Occipital lobe (tissue), 3 donors: ENCODE measurements at places on chromosomes 2 and 18.

GRCh38 chr2:157363612-157364101, 38.0 kb upstream of the ERMN start:
- no peak for DNase-seq

DNA sequence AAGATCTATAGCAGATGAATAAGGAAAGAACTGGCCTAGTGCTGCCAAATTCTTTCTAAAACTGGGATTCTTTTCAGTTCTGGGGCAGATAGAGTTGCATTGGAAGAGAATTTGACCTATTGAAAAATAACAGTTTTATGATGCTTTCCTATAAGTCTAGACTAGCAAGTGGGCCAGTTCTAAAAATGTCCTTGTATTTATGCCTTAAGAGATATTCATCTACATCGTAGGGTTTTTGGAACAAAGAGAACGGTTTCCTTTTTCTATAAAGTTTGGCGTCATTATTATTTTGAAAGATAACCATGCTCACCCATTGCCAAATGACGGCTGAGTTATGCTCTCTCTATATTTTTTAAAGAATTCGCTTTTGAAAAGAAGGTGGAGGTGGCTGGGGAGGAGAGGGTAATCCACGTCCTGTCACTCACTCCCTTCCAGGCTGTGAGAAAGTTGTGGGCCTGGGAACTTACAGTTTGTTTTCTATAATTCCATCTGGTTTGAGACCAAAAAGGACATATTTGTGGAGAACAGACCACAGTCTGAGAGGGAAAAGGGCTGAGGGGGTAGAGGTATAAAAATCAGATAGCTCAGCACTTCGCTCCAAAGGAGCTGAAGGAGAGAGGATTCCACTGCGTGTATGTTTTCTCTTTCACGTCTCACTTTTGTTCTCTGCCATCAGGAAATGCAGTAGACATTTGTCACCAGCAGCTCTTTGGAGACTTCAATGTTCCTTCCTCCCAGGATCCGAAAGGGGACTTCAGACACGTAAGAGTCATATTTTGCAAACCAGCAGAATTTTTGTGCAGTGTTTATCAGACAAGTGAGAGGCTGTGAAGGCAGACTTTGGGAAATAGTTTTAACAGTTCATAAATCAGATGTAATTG, 281.9 kb upstream of the FN1 start:
- DNase-seq: no peak

DNA sequence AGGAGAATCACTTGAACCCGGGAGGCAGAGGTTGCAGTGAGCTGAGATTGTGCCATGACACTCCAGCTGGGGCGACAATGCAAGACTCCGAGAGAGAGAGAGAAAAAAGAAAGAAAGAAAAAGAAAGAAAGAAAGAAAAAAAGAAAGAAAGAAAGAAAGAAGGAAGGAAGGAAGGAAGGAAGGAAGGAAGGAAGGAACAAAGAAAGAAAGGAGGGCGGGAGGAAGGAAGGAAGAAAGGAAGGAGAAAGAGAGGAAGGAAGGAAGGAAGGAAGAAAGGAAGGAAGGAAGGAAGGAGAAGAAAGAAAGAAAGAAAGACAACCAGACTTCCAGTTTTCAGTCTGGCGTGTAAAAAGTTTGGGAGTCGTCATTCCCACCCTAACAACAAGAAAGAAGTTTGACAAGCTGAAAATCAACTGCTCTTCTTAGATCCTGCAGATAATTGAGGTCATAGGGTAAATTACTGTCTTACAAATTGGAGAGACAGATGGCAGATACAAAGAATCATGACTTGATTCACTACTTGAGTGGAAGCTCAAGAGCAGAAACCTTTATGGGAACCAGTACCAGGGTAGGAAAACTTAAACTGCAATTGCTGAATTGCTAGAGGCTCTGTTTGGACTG, 15.1 kb upstream of the CYP27C1 start:
- DNase-seq: no peak

DNA sequence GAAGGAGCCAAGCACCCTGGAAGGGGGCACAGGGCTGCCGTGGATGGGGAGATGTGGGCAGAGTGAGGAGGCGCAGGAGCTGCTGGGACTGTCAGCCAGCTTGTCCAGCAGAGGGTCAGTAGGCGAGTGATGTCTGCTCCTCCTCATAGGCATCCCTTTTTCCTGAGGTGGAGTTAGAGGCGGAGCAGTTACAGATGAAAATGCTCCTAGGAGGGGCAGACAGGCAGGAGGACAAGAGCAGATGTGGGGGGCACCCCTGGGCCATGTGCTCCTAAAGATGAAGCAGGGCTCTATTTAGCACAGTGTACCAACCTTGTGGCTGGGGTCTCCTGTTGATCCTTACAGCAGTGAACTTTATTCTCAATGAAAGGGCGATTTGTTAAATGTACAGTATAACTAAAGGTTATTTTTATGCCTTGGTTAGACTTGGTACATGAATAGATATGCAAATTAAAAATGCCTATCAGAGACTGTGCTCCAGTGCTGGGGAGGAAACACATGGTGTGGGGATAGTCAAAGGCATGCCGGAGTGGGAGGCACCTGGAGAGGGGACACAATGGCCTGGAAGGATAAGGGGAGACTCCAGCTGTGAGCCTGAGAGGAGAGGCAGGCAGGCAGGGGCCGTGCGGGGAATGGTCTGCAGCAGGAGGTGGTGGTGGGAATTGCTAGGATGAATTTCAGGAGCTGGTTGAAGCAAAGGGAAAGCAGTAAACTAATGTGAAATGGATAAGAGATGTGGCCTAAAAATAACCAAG, 175.3 kb downstream of the CLIP4 start:
- DNase-seq: no peak

GRCh38 chr2:160411955-160412354, 81.7 kb downstream of the RBMS1 start:
- DNase-seq: no peak

GRCh38 chr2:150690261-150690660, 202.8 kb upstream of the RND3 start:
- DNase-seq: no peak
